B cell (primary cell): ENCODE measurements at places on chromosomes 7 and 10. TPM values are rescaled to one million over a fixed set of nuclear protein-coding genes. Genes with fewer than 3 reads are reported as not detected.

DNA sequence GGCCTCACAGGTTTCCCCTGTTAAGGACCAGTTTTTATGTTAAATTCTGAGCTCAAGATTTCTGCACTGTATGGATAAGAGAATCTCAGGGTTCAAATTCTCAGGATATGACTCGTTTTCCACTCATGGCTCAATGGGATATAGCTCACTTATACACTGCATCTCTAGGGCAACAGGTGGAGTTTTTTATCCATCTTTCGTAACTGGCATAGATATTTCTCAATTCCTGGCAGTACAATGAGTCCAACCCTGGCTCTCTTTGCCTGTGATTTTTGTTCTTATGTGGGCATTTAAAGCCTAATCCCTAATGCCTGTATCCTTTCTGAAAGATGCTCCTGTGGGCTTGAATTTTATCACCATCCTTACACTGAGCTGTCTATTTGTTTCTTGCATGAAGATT is 7.6 kb downstream of the CCDC172 start:
- no peak overlapping the region for H3K4me3 ChIP-seq
- H3K36me3 ChIP-seq = no peaks in the 10 kb centered on the region
- H3K27ac ChIP-seq = no peak overlapping the region

- H3K4me3 ChIP-seq = no peak overlapping the region
- H3K27ac ChIP-seq = no peak overlapping the region
- peaks cover 4% of the 10 kb centered on the region for H3K27me3 ChIP-seq
These were observed 149.1 kb upstream of the PRKCQ start for GRCh38 chr10:6729071-6729774.

DNA sequence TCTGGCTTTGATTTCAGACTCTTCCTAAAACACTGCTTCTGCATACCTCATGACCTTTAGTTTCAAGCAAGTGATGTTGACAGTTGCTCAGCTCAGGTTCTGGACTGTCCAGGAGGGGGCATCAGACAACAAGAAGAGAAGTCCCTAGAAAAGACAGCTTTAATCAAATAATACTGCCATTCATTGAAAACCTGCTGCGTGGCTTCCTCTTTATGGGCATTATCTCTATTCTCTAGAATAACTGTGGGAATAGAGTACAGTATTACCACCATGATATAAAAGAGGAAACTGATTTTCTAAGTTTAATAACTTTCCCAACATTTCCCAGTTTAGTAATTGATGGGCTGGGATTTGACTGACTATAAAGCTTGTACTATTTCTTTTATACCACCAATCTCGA is 170.4 kb downstream of the SNX13 start:
- no peaks in the 10 kb centered on the region for H3K27me3 ChIP-seq
- DNase-seq = peak; percentile 54
- no peaks in the 10 kb centered on the region for H3K4me1 ChIP-seq
- no peak overlapping the region for H3K27ac ChIP-seq

- no peak overlapping the region for H3K27ac ChIP-seq
- no peak overlapping the region for H3K4me3 ChIP-seq
- no peaks in the 10 kb centered on the region for H3K4me1 ChIP-seq
- no peaks in the 10 kb centered on the region for H3K27me3 ChIP-seq
- no peak for DNase-seq
These were observed 746.0 kb upstream of the CELF2 start for GRCh38 chr10:10271639-10272192.

DNA sequence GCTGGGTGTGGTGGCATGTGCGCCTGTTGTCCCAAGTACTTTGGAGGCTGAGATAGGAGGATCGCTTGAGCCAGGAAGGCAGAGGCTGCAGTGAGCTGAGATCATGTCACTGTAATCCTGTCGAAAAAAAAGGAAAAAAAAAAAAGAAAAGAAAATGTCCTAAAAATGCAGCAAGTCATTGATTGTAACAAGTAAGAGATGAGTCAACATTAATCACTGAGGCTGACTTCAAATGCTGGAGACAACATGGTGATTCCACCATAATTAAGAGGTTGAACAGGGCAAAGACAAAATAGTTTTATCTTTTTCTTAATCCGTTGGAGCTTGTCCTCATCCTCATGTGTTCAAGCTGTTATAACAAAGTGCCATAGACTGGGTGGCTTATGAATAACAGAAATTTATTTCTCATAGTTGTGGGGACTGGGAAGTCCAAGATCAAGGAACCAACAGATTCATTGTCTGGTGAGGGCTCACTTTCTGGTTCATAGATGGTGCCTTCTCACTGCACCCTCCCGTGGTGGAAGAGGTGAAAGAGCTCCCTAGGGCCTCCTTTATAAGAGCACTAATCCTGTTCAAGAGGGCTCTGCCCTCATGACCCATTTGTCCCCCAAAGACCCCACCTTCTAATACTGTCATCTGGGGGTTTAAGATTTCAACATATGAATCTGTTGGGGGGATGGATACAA is 60.3 kb downstream of the TBXAS1 start:
- no peaks in the 10 kb centered on the region for H3K36me3 ChIP-seq
- no peaks in the 10 kb centered on the region for H3K27me3 ChIP-seq
- no peak overlapping the region for H3K27ac ChIP-seq
- H3K4me3 ChIP-seq = no peak overlapping the region
- H3K4me1 ChIP-seq = peaks cover 7% of the 10 kb centered on the region

The PDCD4 gene
- total RNA-seq = 169 and 185 TPM in 2 replicates
